GM23338 (cell line): ENCODE measurements at places on chromosomes 1 and 21.

- DNase-seq = no peak
Observed at GRCh38 chr1:186849826-186850225, 21.1 kb downstream of the PLA2G4A start.

GRCh38 chr21:44958471-44959191, 18.8 kb downstream of the SLX9 start:
- DNase-seq = no peak

- no peak for DNase-seq
Observed at GRCh38 chr1:193905288-193906085, 719.1 kb upstream of the B3GALT2 start.

DNA sequence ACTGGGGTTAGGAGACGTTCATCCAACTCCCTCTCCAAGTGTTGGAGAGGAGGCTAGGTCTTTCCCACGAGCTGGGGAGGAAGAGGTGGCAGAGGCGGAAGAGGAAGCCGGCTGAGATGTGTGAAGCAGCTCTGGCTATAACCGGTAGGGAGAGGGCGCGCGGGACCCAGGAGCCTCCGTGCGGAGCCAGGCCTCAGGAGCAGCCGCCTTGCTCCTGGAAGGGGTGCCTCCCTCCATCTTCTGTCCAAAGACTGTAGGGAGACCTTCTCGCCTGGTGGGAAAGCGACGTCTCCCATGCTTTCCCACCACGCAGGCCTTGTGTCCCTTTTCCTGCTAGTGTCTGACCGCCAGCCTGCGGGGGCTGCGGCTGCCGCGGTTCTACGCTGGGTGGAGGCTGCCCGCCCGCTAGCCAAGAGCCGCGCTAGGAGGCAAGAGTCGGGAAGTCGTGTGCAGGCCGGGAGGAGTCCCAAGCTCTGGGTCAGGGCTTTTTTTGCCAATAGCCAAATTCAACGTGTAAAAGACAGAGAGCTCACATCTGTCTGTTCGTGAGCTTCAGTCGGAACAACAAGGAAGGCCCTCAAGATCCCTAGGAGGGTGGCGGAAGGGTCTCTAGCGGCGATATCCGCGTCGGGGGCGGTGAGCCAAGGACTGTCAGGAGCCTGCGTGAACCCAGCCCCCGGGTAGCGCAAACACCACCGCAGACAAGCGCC, 8.4 kb upstream of the NBPF11 start:
- DNase-seq = peak; percentile 3

GRCh38 chr1:82947278-82947677, 1051.7 kb downstream of the TTLL7 start:
- DNase-seq = no peak
